ENCODE measurements at places on chromosomes 4 and X.

- DNase-seq: no peak
Observed at GRCh38 chrX:109632906-109633504, 8.0 kb upstream of the KCNE5 start.

- no peak for DNase-seq
Observed at GRCh38 chr4:176302283-176303275, 17.2 kb upstream of the SPCS3 start.

- no peak for DNase-seq
Observed at GRCh38 chr4:4847011-4847410, 12.5 kb upstream of the MSX1 start.

- DNase-seq: no peak
Observed at GRCh38 chr4:88826771-88827170, 129.1 kb upstream of the NAP1L5 start.

DNA sequence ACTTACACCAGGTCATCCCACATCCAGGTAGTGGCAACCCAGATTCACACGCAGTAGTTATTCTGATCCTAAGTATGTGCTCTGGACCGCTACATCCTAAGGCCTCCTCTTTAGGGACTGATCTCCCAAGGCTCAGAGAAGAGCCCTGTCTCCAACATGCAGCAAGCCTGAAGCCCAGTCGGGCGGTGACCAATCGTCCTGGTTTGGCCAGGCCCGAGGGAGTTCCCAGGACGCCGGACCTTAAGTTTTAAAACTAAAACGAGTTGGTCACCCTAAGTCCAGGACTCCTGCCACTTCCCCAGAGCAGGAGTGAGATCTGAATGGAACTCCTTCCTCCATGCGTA lies 385 bp downstream of the LYAR start:
- no peak for DNase-seq

DNA sequence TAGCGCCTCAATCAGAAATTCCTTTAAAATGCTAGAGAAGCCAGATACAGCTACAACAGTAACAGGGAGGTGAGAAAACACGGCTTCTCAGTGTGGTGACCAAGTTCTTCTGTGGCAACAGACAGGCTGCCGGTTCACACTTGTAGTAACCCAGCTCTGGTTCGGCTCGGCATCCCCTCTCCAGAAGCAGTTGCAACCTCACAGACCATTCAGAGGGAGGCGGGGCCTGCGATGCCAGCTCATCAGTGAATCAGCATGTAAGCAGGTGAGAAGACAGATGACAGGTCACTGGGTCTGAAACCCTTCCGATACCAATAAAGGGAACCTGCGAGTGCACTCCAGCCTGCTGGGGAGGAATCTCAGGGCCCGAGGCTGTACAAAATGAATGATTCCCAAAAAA lies 251.0 kb downstream of the KCNIP4 start:
- no peak for DNase-seq

DNA sequence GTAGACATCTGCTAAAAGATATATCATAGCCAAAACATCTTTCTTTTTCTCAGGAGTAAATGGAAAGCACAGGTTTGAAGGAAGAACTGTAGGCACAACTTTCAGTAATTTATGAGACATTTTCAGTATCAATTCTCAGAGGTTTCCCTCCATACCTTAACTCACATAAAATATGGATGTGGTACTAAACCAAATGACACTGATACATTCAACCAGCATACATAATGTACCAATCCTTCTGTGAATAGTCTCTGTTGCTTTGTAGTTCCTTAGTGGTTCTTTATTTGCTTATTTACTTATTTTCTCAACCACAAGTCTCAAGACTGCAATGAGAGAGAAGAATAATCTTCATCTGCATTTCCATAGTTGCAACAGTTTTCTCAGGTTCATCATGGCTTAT lies 96.1 kb downstream of the ARHGAP24 start:
- DNase-seq: no peak

DNA sequence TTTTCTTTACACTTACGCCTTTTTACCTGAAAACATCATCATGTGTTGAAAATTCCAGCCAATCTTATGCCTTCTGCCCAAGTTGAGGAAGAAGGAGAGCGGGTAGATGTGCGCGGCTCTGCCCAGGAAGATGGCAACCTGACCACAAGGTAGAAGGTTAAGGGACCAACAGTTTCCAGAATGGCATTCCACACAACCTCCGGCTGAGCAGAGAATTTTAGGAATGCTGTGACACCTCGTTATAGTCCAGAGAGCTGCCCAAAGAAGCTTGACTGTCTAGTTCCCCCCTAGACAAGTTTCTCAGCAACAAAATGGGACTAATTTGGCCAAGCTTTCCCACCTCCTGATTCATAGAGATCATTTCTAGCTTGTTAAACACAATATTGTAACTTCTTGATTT lies 75.1 kb downstream of the CHST7 start:
- DNase-seq: no peak

DNA sequence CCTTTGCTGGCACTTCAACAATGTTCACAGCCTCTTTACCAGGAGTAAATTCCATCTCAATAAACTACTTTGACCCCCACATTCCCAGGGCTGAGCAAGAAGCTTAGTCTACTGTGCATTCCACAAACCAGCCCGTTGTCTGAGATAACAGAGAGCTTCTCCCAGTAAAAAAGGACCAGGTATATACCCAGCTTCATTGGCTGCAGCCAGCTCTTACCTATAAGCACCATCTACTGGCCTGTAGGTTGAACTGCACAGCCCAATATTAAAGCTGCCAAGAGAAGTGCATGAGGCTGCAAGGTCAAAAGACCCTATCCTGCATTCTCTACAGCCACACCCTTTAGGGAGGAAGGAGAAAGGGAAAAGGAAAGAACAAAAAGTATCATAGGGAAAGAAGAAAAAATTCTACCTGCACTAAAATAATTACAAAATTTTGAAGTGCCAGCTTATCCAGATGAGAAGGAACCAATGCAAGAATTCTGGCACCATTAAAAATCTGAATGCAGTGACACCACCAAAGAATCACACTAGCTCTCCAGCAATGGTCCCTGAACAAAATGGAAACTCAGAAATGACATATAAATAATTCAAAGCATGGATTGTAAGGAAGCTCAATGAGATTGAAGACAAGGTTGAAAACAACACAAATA lies 45.7 kb upstream of the INTU start:
- DNase-seq: no peak

- DNase-seq: no peak
Observed at GRCh38 chr4:8345053-8345945, 75.7 kb downstream of the HTRA3 start.

- DNase-seq: no peak
Observed at GRCh38 chr4:121960818-121961217, 9.0 kb upstream of the TRPC3 start.

DNA sequence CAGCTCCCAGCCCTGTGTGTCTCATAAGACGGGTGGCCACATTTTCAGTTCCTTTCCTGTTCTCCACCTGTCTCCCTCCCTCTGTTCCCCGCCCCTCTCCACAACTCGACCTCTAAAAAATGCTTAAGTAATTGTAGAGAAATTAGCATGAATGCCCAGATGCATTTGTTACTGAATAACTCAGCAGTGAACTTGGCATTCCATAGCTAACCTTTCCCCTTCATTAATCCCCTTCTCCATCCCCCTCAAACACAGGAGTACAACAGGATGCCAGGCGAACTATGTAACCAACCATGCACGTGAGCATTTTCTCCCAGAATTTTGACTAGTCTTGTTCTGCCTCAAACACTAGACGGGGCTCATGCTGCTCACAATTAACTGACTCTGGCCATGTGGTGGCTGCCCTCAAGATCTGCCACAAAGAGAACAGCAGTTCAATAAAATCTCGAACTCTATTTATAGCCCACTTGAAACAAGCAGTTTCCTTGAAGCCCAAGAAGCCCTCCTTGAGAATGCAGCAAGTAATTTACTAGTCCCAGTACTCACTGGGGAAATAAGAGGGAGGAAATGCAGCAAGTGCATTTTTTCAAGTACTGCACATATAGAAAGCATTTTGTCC lies 351.2 kb downstream of the ARHGAP24 start:
- DNase-seq: peak; percentile 74

- no peak for DNase-seq
Observed at GRCh38 chr4:113356453-113356852, 307.0 kb downstream of the ANK2 start.

DNA sequence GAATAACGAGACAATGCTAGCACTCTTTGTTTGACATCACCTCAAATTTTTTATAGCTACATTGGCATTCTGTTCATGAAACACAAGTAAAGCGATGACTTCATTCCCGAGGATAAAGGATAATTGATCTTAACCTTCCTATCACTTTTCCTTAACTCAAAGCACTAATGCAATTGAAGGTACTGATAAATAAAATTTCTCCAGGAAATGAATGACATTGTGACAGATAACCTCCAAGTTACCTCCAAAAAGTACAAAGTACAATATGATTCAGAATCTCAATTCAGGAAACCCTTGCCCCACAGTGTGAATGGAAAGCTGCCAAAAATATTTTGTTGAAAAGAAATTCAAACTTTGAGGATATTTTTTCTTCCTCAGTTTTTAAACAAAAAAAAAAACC lies 1.8 kb downstream of the PRSS12 start:
- no peak for DNase-seq

- no peak for DNase-seq
Observed at GRCh38 chrX:69130439-69130838, 34.8 kb downstream of the PJA1 start.

DNA sequence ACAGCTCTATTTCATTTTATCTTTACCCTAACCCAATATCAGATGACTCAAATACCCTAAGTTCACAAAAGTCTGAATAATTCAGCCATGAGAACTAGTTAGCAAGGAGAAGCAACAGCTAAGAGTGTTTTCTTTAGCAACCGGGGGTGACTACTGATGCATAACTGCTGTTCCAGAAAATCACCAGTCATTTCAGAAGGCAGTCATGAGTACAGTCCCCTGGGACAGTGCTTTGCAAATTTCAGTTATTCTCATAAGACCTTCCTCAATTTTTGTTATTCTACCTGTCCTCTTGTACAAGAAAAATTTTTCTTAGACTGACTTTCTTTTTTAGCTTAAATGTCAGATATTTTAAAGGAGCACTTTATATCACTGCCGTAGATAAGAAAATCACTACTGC lies 16.4 kb downstream of the BANK1 start:
- no peak for DNase-seq

DNA sequence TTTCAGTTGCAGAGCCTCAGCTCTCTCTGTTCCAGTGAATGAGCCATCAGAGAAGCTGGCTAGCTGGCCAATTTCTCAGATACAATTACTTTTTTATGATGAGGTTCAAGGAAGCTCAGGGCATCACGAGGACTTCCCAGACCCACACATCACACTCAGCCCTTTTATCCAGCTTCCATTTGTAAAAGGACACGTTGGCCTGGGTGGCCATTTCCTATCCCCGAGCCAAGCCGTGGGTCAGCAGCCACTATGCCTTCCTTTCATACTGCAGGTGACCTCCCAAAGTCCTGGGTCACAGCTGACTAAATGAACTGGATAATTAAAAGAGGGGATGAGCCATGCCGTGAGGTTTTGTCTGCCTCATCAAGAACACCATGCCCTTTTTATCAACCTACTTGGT lies 236.9 kb upstream of the PPARGC1A start:
- DNase-seq: no peak

GRCh38 chrX:148530464-148531077 lies 30.2 kb downstream of the AFF2 start:
- peak; percentile 15 for DNase-seq

DNA sequence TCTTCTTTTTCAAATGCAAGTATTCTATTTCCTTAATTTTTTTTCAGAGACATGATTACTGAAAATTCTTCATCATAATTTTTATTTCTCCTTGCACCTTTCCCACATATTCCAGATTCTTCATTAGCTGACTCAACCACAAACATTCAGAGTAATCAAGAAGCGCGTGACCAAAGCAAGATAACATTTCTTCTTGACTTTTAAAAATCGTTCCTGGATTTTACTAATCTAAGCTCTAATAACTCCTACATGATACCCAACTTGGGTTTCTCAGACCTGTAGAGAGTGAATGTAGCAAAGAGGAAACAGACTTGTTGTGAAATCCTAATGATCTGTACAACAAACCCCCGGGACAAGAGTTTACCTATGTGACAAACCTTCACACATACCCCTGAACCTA lies 615.0 kb downstream of the TMA16 start:
- DNase-seq: no peak

DNA sequence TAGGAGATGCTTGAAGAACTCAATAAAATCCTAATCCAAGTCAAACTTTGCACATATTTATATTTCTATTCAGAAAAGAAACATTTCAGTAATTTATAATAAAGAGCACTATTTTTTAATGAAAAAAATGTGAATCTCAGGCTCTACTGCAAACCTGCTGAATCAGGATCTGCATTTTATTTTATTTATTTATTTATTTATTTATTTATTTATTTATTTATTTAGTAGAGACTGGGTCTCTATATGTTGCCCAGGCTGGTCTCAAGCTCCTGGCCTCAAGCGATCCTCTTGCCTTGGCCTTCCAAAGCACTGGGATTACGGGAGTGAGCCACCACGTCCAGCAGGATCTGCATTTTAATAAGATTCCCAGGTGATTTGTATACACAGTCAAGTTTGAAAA lies 16.0 kb downstream of the SUPT20HL1 start:
- no peak for DNase-seq

DNA sequence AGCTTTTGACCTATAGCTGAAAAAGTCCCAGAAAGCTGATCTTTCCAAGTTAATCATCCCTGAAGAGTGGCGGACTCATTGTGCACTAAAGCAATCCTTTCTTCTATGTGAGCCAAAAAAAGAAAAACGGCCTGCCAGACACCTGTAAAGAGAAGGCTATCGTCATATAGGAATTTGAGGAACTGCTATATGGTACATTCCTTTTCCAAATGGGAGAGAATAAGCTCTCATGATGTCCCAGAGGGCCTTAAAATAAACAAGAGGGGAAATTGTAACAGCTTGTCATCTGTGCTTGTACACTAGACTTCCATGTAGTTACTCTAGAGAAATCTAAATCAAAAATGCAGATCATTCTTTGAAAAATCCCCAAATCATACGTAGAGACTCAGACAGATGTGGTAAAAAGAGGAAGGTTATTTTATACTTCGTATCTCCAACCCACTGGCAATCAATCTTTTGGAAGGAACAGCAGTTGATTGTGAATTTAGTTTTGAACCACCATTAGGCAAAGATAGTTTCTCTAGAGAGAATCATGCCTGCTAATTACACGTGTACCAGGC lies 26.1 kb downstream of the GPR174 start:
- no peak for DNase-seq

- no peak for DNase-seq
Observed at GRCh38 chrX:137172317-137172948, 138.6 kb upstream of the GPR101 start.

GRCh38 chr4:107153956-107154355 lies 117.8 kb upstream of the DKK2 start:
- no peak for DNase-seq

All from NCI-H524 (cell line).